ENCODE measurements at places on chromosomes 1 and 21.
A peak's percentile ranks its signal among the peaks of the same experiment; 100 is the strongest.

DNA sequence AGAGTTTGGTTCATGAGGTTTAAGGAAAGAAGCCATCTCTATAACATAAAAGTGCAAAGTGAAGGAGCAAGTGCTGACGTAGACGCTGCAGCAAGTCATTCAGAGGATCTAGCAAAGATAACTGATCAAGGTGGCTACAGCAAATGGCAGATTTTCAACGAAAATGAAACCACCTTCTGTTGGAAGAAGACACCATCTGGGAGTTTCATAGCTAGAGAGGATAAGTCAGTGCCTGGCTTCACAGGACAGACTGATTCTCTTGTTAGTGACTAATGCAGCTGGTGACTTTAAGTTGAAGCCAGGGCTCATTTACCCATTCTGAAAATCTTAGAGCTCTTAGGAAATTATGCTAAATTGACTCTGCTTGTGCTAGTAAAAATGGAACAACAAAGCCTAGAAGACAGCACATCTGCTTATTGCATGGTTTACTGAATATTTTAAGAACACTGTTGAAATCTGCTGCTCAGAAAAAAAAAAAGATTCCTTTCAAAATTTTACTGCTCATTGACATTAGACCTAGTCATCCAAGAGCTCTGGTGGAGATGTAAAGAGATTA is 10.5 kb downstream of the MAEL start:
- no peak for DNase-seq

GRCh38 chr1:27990920-27991537 is 31.3 kb downstream of the XKR8 start:
- DNase-seq = no peak

- no peak for DNase-seq
Observed at GRCh38 chr1:77193951-77194350, 25.3 kb downstream of the PIGK start.

DNA sequence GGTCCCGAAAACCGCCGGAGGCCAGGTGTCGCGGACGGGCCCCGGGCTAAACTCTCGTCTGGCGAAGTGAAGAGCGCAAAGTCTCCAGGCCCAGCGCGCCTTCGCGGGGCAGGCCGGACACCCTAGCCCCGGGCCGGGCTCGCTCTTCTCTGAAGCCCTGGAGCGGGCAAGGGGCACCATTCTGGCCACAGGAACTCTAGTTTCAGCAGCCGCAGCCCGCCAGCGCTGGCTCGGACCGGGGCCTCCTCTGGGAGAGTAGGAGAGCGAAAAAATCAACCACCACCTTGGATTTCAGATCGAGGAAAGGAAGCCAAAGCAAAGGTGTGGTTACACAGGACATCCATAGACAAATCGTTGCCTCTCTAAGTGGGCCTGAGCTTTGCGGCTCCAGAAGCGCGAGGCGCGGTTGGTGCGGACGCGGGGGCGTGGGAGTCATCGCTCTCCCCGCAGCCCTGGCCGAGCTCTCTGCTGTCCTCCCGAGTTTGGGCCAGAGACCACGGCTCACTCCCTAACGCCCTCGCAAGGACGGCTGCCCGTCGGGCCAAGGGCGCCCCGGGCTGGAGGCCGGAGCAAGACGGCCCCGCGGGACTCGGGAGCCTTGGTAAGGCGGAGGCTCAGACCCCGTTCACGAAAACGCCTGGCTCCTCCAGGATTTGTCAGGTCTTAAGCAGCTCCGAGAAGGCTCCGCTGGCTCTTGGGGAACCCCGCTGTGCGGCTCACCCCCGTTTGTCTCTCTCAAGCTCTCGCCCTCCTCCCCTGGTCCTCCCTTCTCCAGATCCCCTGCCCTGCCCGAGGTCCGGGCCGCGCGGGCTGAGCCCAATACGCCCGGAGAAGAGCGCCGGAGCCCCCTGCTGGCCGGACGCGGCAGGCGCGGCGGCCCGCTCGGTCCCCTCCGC is 132.9 kb upstream of the DPYD start:
- DNase-seq = peak; percentile 82

GRCh38 chr1:217088521-217089284 is 365.5 kb upstream of the ESRRG start:
- DNase-seq = no peak

- DNase-seq = peak; percentile 51
Observed at GRCh38 chr1:221740993-221741702, 741 bp downstream of the DUSP10 start.

DNA sequence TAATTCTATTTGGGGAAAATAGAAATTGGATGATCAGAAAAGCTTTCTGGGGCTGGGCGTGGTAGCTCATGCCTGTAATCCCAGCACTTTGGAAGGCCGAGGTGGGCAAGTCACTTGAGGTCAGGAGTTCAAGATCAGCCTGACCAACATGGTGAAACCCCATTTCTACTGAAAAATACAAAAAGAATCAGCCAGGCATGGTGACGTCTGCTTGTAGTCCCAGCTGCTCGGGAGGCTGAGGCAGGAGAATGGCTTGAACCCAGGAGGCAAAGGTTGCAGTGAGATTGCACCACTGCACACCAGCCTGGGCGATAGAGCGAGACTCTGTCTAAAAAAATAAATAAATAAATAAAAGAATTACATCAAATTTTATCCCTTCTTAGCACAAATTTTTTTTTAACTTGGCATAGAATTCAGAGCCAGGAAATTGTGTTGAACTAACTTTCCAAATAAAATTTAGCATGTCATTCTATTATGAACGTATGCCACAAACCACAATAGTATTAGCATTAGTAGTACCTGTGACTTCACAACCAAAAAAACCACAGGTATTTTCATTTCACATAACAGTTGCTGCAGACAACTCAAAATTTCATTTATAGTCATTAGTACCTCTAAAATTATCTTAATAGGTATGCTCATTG is 4.5 kb upstream of the ANKRD13C start:
- no peak for DNase-seq

DNA sequence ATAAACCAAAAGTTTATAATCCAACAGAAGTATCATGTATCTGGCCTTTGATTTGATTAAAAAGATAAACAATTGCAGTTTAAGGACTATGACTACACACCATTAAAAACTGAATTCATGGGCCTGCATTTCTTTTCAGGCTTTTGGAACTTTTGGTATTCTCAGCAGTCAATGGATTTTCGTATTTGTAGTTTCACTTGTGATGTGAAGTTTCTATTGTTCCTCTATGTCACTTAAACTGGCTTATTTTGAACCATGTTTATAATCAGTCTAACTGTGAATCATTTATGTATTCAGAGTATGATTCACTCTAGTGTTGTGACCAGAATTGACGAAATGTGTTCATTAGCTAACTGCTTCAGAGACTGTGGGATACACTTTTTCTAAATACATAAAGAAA is 132.9 kb downstream of the COQ8A start:
- DNase-seq = no peak

DNA sequence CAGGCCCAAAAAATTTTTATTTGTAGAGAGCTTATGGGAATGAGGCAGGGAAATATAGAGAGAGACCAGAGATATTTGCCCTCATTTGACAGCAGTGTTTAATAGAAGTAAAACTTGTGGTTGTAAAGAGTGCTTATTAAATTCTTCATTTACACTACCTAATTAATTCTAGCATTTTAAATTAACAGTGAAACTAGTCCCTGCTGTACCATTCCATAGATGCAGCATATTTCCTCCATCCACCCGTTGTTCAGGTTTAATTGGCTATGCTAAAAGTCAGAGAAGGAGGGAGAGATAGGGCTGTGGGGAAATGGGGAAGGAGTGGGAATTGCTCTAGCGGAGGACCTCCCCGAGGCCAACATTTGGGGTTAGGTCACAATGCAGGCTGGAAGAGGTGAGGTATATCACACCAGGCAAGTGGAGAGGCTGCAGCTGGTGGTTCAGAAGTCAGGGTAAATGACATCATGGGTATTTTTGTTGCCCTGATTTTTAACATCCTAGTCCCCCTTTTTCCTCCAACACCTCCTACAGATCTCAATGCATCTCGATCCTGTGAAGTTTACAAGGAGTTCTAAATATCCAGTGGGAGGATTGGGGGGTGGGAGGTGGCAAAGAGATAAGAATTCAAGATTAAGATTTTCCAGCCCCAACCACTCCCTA is 38.6 kb downstream of the ELAVL4 start:
- DNase-seq = no peak

GRCh38 chr1:63112155-63112900 is 210.0 kb upstream of the FOXD3 start:
- peak; percentile 14 for DNase-seq

GRCh38 chr1:56978819-56979218 is 13.0 kb upstream of the C8B start:
- no peak for DNase-seq

DNA sequence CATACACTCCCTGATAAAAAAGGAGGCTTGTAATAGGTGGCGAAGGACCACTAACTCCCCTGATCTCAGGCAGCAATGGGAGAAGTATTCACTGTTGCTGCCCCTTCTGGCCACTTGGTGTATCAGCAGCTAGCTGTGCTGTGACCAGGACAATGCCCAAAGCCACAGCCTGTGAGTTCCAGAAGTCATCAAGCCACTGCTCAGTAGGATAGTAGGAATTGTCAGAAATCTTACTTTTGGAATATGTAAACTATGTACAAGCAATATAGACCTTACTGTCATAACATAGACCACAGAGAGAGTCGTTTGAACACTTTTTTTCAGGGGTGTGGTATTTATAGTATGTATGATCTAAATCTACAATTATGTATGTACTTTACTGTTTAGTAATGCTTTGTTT is 248.3 kb upstream of the CAMK1G start:
- peak; percentile 40 for DNase-seq

- DNase-seq = peak; percentile 78
Observed at GRCh38 chr1:199551967-199552565, 475.4 kb upstream of the NR5A2 start.

- DNase-seq = no peak
Observed at GRCh38 chr1:7515175-7515574, 255.9 kb upstream of the VAMP3 start.

DNA sequence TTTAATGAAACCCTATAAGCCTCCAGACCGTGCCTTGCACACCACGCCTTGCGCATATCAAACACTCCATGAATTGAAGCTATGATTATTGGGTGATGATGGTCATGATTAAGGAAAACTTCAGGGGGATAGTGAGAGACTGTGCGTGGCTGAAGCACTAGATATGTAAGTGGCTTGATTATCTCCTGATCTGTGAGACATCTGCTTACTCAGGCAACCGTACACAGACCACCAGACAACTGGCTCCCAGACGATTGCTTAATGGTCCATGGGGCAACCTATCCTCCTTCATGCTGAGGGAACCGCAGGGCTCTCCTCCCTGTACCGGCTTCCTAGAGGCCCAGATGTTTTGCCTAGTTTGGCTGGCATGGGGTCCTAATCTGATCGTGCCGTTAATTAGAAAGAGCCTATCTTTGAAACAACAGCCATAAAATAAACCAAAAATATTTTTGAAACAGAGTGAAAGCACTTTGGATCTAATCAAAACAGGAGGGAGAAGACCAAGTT is 51.6 kb downstream of the IRF2BP2 start:
- DNase-seq = no peak

GRCh38 chr1:226100436-226101391 is 38.2 kb downstream of the H3-3A start:
- peak; percentile 82 for DNase-seq

GRCh38 chr1:7704214-7705047 is 66.7 kb upstream of the VAMP3 start:
- DNase-seq = peak; percentile 95

GRCh38 chr1:23913212-23913880 is at the start of gene CNR2:
CNR2 (minus strand) TSS chr1:23913362; CDS start chr1:23875617, 37,745 bp downstream.
- no peak for DNase-seq

DNA sequence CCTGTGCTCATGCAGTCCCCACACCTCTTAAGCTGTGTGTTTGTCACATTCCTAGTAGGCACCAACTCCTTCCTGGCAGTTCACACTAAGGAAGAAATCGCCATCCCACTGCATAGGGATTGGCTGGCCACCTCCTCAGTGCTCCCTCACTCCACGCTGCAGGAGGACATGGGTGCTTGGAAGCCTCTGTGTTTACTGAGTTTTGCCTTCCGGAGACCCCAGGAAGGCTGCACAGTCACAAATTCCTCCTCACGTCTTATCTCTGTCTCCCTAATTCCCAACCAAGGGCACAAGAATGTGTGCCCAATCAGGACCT is 93.8 kb upstream of the GALNT2 start:
- DNase-seq = no peak

- DNase-seq = no peak
Observed at GRCh38 chr1:63775418-63776127, 1.8 kb downstream of the ROR1 start.

- no peak for DNase-seq
Observed at GRCh38 chr1:91564888-91565701, 64.4 kb downstream of the CDC7 start.

DNA sequence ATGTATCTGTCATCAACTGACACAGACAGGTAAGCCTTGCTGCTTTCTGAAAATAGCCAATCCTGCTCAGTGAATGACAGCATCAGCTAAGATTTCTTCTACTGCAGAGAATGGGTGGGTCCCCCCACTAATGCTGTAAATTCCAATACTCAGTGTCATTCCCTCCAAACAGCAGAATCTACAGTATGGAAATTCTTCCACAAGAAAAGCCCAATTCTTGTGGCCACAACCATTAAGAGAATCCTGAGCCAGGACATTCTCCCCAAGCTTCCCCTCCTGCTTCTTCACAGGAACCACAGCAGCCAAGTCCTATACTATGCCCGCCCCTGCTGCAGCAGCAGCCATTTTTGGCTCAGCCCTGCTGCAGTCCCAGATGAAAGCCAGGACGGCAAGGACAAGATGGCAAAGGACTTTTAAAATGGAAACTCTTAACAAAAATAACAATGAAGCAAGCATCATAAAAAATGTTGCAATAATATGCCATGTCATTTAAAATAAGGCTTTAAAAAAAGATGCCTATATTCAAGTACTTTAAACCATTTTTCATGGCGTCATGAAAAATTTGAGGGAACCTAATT is 26.8 kb downstream of the EIF4G3 start:
- peak; percentile 33 for DNase-seq

DNA sequence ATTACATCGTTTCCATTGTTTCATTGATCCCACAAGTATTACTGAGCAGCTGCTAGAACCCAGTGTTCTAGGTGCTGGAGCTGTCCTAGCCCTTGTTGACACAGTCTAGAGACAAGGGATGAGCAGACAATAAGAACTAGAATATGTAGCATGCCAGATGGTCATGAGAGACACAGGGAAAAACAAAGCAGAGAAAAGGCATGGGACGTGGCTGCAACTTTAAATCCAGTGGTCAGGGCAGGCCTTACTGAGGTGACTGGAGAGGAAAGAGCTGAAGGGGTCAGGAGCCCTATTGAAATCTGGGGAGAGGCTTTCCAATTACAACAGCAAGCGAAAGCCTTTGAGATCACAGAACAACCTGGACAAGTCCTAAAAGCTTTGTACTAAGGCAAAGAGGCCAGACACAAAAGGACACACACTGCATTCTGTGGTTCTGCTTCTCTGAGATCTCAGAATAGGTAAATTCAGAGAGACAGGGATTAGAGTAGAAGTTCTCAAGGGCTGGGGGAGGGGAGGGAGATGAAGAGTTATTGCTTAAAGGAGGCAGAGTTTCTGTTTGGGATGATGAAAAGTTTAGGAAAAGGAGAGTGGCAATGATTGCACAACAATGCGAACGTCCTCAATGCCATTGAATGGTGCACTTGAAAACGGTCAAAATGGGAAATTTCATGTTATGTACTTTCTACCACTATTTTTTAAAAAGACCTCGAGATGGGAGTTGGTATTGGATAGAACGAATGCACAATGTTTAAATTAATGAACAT is 467.4 kb upstream of the VAMP3 start:
- no peak for DNase-seq

GRCh38 chr1:235902677-235903542 is 36.2 kb upstream of the LYST start:
- no peak for DNase-seq

- DNase-seq = no peak
Observed at GRCh38 chr1:162072740-162073139, 3.2 kb downstream of the NOS1AP start.

GRCh38 chr21:44498280-44499210 is 41.5 kb downstream of the KRTAP10-1 start:
- no peak for DNase-seq

- DNase-seq = no peak
Observed at GRCh38 chr1:155187456-155187891, 13.8 kb downstream of the TRIM46 start.
